Caki2 (cell line): ENCODE measurements at places on chromosomes 2 and 18. TPM values are rescaled to one million over a fixed set of nuclear protein-coding genes. Genes with fewer than 3 reads are reported as not detected.
A peak's percentile ranks its signal among the peaks of the same experiment; 100 is the strongest.

DNA sequence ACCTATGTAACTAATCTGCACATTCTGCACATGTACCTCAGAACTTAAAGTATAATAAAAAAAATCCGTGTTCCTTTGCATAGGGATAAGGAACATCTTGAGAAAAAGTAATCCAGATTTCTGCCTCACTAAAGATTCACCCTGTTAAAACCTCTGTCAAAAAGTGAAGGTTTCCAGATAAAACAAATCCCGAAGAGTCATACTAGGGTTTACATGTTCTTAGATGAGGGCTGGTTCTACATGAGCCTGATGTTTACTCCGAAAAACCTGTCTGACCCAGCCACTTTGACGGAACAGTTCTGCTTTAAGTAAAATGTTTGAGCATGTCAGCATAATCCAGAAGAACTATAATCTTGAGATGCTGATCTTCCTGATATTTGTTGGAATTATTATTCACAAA lies 515.6 kb upstream of the SLC8A1 start:
- DNase-seq: no peak

GRCh38 chr2:31108561-31109286 lies 29.5 kb downstream of the GALNT14 start:
- DNase-seq: no peak

DNA sequence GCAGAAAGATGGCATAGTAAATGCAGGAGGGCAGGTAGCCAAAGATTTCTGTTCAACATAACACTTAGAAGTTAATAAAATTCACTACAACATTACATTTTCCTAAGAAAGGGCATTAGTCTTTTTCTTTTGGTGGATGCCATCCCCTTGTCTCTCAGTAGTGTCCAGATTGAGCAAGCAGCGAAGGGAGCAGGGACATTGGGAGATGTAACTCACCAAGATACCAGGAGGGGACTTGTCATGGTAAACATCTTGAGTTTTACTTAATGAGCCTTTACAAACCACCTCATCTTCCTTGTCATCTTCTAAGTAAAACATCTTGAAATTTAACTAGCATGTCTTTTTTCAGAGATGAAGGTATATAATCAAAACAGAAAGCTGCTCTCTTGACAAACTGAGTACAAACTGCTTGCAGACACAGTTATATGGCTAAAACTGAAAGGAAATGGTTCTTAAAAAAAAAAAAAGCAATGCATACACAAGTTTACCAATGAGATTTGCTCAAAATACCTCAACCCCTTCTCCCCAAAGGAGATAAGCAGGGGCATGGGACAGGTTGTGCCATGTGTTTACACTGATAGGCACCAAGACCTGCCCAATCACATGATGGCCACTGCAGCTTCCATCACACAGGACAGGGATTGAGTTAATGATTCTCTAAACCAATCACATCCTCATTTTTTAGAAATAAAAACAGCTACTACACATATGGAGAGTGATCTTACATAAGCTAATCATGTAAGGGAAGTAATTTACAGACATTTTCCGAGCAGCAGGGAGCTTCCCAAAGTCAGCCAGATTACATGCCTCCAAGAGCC lies 30.3 kb downstream of the LPIN2 start:
- DNase-seq: peak; percentile 59

DNA sequence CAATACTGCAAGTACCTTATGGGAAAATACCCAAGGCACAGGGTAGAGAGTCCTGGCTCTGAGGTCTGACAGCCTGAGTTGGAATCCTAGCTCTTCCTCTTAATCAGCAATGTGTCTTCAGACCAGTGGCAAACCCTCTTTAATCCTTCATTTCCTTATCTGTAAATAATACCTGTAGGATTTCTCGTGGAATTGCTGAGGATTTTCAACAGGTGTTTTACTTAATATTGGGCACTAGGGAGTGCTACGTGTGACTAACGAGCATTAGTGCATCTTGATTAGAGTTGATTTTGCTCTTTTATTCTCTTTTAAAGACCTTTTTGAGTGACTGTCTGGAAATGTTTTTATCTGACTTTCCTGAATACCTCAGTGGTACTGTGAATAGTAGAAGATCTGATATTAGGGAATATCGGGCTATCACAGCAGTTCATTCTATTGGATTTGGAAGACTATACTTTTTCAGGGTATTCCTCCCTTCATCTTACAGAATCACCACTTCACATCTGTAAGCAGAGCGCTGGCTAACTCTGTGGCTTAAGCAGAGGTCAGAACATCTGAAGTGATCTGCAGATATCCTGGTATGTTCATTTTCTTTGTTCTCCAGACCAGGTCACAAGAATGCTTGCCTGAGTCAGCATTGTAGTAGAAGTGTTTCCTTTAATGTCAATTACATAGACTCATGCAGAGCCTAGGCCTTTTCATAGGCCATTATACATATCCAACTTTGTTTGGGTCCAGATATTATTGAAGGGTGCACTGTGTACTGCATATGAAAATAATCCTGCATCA lies 49.1 kb downstream of the ARHGAP28 start:
- DNase-seq: no peak

- DNase-seq: no peak
These were observed 455.9 kb downstream of the CNTNAP5 start for GRCh38 chr2:124480958-124481357.

COL3A1 gene
- 0.03 and 3.6 TPM in 2 replicates for total RNA-seq
